ENCODE measurements at places on chromosomes 7 and 10.
A peak's percentile ranks its signal among the peaks of the same experiment; 100 is the strongest.

DNA sequence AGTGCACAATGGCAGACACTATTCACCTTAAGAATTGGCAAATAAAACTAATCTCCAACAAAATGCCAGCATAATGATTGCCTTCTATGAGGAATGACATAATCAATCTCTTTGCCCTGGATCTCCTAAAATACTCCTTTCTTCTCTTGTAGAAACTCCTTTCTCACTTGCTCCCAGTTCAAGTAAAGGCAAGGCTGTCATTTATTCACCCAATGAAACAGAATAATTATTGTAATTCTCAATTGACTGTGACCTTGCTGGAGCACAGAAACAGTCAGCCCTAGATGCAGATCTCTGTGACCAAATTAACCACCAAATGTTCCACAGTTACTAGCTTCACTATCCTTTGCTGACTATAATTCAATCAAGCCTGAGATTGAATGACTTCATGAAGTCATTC lies 99.3 kb downstream of the SEMA3C start:
- no peak for DNase-seq

DNA sequence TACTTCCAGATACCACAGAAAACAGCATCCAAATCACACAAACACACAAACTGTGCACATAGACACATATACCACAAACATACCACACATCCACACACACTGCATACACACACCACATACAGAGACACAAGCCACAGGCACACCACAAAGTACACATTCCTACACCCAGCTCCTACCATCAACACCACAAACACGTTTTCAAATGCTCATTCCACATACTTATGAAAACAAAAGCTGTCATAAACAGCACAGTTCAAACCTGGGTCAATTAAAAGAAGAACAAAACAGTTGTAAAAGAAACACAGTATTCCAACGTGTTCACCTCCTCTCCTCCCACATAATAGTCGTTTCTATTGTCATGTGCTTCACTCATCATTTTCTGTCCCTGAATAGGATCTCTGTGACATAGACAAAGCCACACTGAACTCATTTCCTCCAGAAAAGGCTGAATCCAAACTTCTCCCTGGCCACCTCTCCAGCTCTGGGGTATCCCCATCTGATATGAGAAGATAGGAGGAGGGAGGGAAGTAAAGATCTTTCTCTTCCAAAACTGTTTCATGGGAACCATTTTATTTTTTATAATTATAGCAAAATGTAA lies 89.2 kb downstream of the CXCL12 start:
- DNase-seq: no peak

- DNase-seq: no peak
Observed at GRCh38 chr10:6170638-6171037, 32.1 kb upstream of the PFKFB3 start.

DNA sequence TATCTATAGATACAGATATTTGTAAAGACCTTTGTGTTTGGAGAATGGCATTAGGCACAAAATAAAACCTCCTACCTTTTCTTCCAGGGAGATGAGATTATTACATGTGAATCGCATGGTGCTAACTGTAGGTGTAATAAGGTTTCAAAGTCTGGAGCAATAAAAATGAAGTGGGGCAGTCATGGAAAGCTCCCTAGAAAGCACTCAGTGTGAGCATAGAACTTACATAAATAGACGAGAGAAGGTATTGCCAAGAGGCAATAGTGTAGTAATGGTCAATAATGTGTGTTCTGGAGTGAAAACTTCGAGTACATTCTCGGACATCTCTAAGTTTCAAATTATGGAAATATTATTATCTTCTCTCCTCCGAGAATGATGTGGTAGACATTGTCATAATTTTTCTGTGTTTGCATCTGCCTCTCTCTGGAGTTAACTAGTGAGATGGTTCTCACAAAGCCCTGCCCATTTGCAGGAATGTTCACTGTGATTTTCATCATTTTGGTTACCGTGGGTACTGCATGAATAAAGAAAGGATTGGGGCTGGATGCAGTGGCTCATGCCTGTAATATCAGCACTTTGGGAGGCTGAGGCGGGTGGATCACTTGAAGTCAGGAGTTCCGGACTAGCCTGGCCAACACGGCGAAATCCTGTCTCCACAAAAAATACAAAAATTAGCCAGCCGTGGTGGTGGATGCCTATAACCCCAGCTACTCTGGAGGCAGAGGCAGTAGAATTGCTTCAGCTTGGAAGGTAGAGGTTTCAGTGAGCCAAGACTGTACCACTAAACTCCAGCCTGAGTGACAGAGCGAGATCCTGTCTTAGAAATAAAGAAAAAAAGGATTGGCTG lies 10.6 kb downstream of the VIM start:
- DNase-seq: peak; percentile 85

GRCh38 chr10:42637142-42637541 lies 1.2 kb downstream of the ZNF33B start:
- DNase-seq: no peak

- DNase-seq: no peak
Observed at GRCh38 chr7:28001896-28002295, 178.7 kb downstream of the JAZF1 start.

DNA sequence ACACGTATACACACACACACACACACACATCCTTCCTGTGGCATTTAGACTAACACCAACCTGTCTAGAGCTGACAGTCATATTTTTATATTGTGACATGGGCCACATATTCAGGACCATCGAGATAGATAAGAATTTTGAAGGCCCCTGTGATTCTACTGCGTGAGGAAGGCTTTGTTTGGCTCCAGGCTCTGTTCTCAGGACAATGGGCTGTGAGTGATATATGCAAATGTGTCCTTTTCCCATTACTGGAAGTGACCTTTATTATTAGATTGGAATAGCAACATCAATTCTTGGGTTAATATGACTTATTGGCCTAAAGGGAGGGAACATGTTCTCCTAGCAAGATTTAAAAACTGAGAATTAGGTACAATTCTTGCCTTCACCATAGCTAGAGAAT lies 156.1 kb downstream of the SPAG6 start:
- DNase-seq: no peak

- DNase-seq: no peak
Observed at GRCh38 chr7:151207315-151207714, 3.0 kb downstream of the H2BK1 start.

GRCh38 chr10:131930586-131931330 lies 29.9 kb downstream of the PPP2R2D start:
- no peak for DNase-seq

DNA sequence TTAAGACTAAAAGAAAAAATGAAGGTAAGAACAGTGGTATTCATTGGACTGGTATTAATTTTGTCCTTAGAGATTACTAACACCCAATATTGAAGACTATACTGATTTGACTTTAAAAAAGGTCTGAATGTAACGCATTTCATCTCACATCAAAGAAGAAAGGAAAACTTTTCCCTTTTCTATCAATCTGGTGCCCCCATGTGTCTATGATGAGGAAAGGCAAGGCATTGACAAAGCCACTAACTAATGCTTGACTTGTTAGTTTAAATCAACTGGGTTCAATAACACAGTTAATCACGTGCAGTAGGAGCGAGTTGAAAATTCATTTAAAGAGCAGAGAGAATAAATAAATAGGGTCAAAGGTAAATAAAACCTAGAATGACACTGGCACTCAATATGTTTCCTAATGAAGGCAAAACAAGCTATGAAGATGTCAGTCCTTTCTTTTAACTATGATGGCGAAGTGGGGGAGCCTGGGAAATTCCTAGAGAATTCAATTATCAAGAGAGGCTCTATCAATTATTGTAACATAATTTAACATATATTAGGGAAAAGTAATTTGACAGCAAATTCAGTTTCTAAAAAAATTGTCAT lies 180.9 kb downstream of the ANK3 start:
- peak; percentile 65 for DNase-seq

DNA sequence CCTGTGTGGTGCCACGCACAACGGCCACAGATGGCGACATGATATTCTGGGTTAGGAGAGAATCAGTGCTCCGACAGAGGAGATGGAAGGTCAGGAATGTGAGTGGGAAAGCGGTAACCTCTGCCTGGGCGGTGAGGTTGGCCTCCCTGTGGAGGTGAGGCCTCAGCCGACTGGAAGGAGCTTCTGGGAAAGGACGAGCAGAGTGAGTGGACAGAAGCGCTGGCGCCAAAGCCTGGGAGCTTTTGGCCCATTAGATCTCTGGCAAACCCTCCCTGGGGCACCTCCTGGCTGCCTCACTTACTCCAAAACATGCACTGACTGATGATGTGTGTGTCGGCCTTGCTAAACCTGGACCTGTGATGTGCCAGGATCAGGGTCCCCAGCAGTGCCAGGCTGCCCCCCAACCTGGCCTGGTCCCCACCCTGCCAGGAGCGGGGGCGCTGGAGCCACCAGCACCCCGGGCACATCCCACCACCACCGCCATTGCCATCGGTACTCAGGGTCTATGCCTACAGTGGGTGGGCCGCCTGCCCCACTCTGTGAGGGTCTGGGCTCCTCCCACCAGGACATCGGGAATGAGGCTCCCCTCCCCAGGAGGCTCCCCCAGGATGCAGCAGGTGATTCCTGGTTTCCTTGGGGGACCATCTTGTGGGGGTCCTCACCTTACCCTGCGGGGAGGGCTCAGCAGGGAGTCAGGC lies 51.0 kb downstream of the RASGEF1A start:
- DNase-seq: no peak

DNA sequence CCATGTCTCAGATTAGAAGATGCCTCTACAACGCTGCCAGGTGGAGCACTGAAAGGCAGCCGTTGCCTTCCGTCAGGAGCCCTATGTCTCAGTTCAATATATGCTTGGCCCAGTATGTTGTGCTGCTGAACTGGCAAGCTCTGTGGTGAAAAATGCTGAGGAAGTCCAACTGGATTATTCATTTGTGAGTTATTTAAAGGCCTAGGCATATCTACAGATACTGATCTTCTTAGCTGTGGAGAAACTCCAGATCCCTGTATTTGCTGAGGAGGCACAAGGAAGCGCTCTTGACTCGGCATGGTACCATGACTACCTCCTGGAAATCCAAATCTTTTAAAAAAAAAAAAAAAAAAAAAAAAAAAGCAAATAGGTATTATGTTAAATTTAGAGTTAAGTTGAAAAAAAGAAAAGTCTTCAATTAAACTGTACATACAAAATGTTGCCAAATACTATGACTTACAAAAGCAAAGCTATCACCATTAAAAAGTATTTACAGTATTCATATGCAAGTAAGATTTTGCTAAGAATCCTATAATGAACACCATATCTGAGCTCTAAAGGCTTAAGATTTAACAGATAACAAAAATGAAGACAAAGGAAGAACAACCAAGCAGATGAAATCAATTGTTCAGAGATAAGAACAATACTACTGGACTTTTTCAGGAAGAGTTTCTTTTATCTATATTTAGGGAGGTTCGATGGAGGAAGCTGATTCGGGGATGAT lies 152.4 kb downstream of the GALNT11 start:
- DNase-seq: peak; percentile 17
